Hepatic stellate cell (primary cell): ENCODE measurements at places on chromosomes 2 and 18.

DNA sequence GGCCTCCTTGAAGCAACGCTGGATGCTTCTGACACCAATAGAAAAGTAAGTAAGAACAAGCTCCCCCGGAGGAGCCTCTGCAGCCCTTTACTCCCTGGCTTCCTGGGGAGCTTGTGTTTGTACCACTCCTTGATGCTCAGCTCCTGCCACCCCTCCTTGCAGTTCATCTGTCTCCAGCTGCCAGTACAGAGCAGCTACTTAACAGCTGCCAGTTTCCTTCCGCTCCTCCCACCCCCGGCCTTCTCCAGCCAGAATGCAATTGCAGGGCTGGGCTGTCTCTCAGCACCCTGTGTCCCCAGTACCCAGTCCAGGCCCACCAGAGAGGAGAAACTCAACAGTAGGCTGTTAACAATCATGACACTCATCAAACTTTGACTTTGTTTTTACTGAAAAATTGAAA lies 109.4 kb downstream of the AOX1 start:
- no peak for DNase-seq

- no peak for DNase-seq
Observed at GRCh38 chr2:155630760-155631159, 701.8 kb downstream of the NR4A2 start.

GRCh38 chr2:171957061-171957460 lies 34.8 kb downstream of the HAT1 start:
- DNase-seq, result no peak

DNA sequence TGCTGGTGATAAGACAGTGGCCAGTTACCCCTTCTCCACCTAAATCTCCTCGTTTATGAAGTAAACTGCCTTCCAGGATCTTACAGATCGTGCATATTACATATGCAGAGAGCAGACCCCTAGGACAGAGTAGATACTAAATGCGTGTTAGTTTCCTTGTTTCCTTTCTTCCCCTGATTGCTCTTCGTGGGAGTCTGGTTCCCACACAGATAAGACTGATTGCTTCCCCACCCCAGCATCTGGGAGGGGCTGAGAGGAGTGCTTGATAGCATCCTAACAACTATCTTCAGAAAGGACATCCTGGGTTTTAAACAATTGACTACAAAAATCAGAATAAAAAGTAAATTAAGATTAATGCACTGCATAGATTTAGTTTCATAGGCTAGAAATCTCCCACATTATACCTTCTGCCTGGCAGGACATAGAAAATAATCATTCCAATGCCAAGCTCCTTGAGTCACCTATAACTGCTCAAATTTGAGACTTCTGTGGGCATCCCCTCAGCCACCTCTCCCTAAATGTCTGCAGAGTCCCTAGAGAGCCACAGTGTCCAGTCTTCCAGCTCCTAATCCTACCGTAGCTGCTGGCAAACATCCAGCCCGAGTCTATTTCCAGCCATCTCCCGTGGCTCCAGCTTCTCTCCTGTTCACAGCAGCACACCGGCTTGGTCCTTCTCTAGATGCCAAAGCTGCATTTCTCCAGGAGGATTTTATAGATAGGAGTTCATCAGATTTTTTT lies 128.3 kb downstream of the LRRC30 start:
- DNase-seq, result no peak

DNA sequence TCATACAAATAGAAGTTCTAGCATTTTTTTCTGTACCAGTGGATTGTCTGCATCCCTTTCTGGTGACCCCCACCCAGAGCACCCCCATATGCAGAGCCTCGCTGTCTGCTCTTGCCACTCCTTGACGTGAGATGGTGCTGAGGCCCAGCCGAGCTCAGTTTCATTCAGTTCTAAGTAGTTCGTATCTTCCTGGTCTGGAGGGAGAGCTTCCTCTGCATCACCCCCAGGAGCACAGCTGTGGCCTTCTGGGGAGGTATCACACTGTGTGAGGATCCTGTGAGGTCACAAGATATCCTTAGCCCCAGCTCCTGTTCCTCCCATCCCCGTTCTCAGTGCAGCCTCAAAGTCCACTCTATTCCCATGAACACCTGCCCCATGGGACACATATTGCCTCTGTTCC lies 132.7 kb downstream of the PTGR3 start:
- DNase-seq, result no peak

- no peak for DNase-seq
Observed at GRCh38 chr18:75358928-75359327, 68.6 kb downstream of the SMIM21 start.

DNA sequence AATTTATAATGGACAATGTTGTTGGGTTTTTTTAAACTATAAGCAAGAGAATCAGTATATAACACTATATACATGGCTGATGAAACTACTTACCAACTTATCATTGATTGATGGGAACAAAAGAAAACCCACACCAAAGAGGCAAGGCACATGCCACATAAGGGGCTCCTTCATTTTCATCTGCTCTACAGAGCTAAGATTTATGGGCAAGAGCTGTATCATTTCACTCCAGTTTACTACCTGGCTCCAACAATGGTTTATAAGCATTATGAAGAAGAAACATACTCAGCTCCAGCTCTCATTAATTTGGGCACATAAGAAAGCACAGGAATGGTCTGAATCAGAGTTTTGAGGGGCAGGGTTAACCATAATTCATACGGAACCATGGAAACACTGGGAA lies 283.3 kb downstream of the AGPS start:
- no peak for DNase-seq

DNA sequence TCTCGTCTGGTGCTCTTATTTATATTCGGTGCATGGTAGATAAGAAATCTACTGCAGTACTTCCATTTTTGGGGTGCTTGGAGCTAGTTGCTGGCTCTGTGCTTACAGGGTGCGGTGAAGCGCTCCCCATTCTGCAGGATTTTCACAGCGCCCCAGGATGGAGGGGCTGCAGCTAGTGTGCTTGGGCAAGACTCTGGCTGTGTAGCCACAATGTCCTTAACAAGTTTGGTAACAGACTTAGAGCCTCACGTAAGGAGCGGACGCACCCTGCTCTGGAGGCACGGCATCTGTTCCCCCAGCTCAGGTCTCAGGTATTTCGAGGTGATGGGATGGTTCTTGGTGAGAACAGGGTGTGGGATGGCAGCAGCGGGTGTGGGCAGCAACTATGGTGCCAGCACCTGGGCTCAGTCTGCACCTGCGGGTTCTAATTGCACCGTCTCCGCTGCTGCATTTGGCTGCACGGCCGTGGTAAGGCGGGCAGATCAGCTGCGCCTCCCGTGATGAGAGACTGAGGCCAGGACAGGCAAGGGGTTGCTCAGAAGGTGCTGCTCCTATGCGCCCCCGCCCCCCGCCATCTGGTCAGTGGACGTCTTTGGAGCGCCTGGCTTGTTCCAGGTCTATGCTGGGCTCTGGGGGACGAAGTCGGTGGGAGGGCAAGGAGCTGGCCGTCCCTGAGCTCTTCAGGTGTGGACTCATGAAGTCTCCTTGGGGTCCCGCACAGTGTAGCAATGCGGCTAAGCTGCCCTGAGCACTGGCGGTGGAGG lies 20.1 kb upstream of the ALLC start:
- no peak for DNase-seq

- DNase-seq, result no peak
Observed at GRCh38 chr2:46068636-46069035, 228.6 kb upstream of the EPAS1 start.

DNA sequence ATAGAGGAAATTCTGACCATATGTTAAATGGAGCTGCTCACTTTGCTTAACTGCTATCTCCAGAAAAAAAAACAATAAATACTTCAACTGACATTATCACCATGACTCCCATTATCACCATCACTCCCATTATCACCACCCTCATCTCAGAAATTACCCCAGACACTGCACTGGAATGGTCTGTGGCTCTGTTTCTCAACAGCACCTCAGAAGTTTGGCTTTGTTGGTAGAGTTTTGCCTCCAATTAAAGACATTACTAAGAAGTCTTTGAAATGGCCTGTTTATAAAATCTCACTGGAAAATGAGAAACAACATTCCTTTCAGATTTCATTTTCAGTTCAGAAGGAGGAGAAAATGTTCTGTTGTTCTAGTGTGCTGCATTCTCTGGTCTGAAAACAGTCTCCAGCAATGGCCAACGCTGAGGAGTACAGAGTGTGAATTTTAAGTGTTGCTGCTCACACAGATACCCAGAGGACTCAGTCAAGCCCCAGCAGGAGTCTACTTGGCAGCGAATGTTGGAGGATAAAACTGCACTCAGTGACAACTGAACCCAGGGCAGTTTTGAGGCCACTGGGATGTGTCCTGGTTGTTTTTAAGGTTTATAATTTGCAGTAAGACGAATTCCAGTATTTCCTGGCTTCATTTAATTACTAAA lies 364.5 kb upstream of the CDH2 start:
- DNase-seq, result no peak

GRCh38 chr18:42925036-42925435 lies 190.4 kb downstream of the RIT2 start:
- no peak for DNase-seq

DNA sequence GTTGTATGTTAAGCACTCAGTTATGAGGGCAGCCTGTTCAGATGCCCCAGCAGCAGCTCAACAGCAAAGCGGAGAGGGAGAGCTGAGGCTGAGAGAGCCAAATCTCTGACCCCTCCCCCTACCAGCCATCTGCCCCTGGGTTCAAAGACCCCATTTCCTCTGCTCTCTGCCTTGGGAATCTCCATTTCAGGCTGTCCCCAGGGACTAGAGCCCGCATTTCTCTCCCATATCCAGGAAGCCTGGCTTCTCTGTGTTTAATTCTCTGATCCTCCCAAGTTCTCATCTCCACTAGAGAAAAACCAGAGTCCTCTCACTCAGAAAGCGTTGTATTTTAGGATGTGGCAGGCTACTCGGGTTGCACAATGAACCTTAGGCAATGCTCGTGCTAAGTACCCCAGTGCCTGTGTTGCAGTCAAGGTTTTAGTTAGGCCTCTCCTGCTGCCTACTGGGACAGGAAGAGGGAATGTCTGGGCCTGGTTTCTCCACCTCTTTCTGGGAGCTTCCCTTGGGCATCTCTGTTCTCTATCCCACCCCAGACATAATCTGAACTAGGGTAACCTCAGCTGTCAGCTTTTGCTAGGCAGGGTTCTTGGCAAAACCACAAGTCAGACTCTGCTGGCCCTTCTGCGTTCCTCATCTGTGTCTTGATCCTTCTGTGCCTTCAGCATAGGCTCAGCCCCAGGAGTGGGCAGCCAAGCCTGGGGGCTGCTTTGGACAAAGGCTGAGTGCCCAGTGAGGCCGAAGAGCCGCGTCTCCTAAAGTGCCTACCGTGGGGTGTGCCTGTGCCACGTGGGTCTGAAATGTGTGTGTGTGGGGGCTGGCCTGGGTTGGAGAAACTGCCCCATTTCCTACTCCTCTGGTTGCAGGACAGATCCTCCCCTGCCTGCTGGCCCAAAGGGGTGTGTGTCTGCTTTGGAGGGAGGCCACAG lies 96.8 kb downstream of the STPG4 start:
- DNase-seq, result no peak

- no peak for DNase-seq
Observed at GRCh38 chr2:81734981-81735380, 1430.4 kb upstream of the LRRTM1 start.

DNA sequence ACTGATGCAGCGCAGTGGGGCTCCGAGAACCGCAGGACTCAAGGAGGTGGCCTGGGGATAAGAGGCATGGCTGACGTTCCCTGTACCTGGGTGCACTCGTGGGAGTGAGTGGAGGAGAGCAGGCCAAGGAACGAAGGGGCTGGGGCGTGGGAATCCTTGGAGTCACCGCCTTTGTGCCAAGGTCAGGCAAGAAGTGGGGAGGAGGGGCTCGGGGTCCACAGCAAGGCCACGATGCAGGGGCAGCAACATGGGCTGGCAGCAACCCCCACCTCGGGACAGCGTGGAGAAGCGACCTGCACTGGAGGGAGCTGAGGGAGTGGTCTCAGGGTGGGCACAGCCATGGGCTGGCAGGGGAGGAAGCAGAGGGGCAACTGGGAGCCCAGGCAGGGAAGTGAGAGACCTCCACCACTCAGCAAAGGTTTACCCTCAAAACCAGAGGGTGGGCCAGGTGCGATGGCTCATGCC lies 18.6 kb downstream of the ARID5A start:
- DNase-seq, result no peak

- peak; percentile 32 for DNase-seq
Observed at GRCh38 chr2:112582314-112582746, 2.1 kb upstream of the CHCHD5 start.

DNA sequence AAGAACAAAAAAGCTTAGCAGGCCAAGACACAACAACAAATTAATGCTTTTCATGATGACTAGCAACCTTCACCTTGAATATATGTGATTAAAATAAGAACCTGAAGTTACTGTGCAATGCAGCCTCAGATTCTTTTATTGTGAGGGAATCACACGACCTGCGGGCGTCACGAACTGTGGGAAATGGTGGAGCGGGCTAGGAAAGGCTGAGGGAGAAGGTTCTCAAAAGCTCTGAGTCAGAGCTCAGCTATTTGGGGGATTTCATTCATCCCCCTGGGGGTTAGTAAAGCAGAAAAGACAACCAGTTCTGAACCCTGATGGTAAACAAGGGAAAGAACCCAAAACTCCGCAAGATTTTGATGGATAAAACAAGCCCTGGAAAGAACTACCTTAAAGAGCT lies 89.3 kb upstream of the NCKAP5 start:
- no peak for DNase-seq

DNA sequence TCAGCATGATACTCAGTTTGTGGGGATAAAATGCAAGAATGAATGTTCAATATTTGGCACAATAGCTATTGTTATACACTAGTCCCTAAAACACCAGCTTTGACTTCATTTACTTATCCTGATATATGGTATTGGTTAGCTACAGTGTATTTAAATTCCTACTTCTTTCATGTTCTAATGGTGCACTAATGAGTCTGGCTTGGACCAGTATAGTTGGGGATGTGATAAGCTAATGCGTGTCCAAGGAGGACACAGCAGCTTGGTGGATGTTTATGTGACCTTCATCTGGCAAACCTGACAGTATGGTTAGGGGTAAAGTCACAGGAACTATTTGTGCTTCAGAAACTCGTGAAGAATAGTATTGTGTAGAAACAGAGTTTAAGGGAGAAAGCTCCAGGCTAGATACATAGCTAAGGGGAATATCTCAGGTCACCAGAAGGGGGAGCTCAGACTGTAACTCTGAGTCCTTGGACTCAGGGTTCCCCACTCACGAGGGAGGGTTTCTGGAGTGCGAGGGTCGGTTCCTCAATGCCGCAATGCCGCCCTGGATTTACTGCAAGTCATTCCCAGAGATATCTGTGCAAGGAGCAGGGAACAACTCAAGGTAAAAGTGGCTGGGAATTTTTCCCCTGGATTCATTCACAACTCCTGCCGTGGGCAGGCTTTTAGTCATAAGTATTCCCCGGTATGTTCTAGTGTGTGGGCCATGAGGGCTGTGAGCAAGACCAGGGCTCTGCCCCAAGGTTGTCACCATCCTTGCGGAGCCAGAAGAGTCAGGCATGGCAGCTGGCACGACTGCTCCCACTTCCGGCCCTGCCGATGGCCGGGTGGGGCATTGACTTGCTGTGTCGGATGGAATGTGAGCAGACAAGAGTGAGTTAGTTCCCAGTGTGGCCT lies 14.5 kb downstream of the IL1R2 start:
- peak; percentile 56 for DNase-seq

GRCh38 chr18:77495982-77496690 lies 246.5 kb downstream of the GALR1 start:
- no peak for DNase-seq

DNA sequence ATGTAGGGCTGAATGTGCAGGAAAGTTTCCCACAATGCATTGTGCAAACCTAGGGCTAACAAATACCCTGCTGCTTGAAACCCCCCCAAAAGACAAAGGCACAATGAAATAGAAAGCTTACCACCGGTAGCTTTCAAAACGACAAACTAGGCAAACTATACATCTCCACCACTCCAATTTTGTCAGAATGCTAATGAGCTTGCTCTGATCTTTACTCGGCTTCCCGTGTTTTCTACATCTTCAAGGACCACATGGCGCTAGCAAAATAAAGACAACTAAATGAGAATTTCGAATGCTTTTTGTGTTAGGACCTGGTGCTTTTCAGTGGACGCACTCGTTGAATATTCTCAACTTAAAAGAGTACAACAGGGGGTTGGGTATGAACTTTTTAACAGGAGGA lies 37.2 kb upstream of the OTX1 start:
- no peak for DNase-seq
